ENCODE measurements at places on chromosomes 7 and 10.

DNA sequence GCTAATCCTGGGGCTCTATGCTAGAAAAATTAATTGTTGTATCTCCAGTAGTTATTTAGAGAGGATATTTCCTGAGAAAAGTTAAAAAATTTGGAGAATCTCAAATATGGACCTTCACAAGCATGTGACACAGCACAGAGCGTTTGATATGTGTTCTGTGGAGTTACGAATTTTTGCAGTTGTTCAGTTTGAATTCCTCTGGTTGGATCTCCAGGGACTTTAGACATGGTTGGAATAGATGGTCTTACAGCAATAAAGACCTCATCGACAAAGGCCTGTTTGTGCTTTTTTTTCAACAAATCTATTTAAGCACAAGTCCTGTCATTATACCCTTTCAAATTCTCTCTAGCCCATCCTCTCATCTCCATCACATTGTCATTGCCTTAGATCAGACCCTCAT lies 138.0 kb downstream of the TES start:
- DNase-seq, result no peak
- H3K36me3 ChIP-seq, result no peaks in the 10 kb centered on the region
- H3K27me3 ChIP-seq, result no peaks in the 10 kb centered on the region
- no peak overlapping the region for H3K4me3 ChIP-seq
- no peak overlapping the region for H3K27ac ChIP-seq

- no peak overlapping the region for H3K4me3 ChIP-seq
- peaks cover 50% of the 10 kb centered on the region for H3K36me3 ChIP-seq
- H3K4me1 ChIP-seq, result no peaks in the 10 kb centered on the region
- no peaks in the 10 kb centered on the region for H3K27me3 ChIP-seq
- H3K27ac ChIP-seq, result no peak overlapping the region
Measured at GRCh38 chr10:11993834-11994468, 48.7 kb downstream of the UPF2 start.

- H3K27ac ChIP-seq, result no peak overlapping the region
- DNase-seq, result no peak
- no peaks in the 10 kb centered on the region for H3K27me3 ChIP-seq
- no peak overlapping the region for H3K4me3 ChIP-seq
- H3K36me3 ChIP-seq, result no peaks in the 10 kb centered on the region
Measured at GRCh38 chr7:123633553-123633952, 22.1 kb upstream of the LMOD2 start.

DNA sequence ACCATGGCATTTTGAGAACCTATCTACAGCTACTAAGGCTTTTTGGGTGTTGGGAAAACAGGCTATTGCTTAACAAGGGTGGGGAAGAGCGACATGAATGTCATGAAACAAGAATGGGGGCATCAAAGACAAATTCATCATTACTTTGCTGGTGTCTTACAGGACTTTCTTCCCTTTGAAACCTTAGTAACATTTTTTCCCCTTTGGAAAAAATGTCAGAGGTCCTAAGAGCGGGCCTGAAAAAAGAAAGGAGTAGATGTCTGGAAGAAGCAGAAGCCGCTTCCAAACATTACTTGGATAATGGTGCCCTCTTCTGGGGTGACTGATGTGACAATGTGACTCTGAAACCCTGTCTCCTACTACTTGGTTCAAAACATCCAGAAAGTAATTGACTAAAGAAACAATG lies 3.8 kb upstream of the DDX50 start:
- H3K36me3 ChIP-seq, result no peaks in the 10 kb centered on the region
- H3K4me3 ChIP-seq, result no peak overlapping the region
- H3K4me1 ChIP-seq, result peaks cover 10% of the 10 kb centered on the region
- DNase-seq, result no peak

DNA sequence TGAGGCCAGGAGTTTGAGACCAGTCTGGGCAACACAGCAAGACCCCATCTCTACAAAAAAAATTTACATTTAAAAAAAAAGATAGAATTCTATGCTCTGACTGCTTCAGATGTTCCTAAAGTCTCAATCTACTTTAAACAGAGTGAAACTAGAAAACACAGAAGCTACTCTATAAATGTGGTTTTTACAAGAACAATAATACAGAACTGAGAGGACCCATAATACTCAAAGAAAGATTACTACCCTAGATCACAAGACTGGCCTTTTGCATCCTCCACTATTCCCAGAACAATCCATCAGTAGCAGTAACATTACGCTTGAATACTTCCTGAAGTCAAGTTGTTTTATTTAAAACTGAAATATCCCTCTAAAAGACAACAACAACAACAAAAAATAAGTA lies 119.4 kb downstream of the ZFAND4 start:
- no peak overlapping the region for H3K4me3 ChIP-seq
- H3K27ac ChIP-seq, result no peak overlapping the region
- H3K27me3 ChIP-seq, result no peaks in the 10 kb centered on the region
- H3K4me1 ChIP-seq, result no peaks in the 10 kb centered on the region
- H3K36me3 ChIP-seq, result peaks cover 5% of the 10 kb centered on the region

- no peaks in the 10 kb centered on the region for H3K36me3 ChIP-seq
- H3K4me1 ChIP-seq, result peaks cover 9% of the 10 kb centered on the region
- no peak for DNase-seq
- no peak within 1 kb of the TSS for H3K27ac ChIP-seq
Measured at GRCh38 chr7:45888185-45888992, at the start of gene IGFBP1. Gene IGFBP1 (plus strand): TSS chr7:45888488. CDS start chr7:45888653, 165 bp downstream.

- H3K4me1 ChIP-seq, result peaks cover 15% of the 10 kb centered on the region
- peak overlapping the region; percentile 79 for H3K27ac ChIP-seq
- no peaks in the 10 kb centered on the region for H3K27me3 ChIP-seq
Measured at GRCh38 chr10:7546385-7546967, 120.3 kb downstream of the ITIH5 start.

GRCh38 chr7:128240696-128241386 lies at the start of gene LEP:
Gene LEP (plus strand): TSS chr7:128241278. CDS start chr7:128252019, 10,741 bp downstream.
- DNase-seq, result no peak
- H3K4me3 ChIP-seq, result no peak within 1 kb of the TSS
- no peaks in the 10 kb centered on the region for H3K36me3 ChIP-seq
- H3K27me3 ChIP-seq, result peaks cover 22% of the 10 kb centered on the region

DNA sequence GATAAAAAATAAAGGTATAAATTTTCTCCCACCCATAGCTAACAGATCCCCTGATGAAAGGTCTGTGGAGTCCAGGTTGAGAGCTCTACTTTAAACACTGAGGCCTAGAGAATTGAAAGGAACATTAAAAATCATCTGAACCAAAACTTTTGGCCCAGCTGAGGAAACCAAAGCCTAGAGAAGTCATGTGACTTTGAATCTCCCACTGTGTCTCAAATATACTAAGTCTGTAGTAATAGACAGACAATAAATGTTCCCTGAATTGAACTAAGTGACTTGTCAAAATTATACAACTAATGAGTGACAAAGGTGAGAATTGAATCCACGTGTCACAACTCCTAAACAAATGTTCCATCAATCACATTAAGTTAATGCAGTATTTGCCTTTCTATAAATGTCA lies 5.7 kb downstream of the GBX1 start:
- no peak for DNase-seq
- H3K27me3 ChIP-seq, result peaks cover 67% of the 10 kb centered on the region
- no peaks in the 10 kb centered on the region for H3K36me3 ChIP-seq

DNA sequence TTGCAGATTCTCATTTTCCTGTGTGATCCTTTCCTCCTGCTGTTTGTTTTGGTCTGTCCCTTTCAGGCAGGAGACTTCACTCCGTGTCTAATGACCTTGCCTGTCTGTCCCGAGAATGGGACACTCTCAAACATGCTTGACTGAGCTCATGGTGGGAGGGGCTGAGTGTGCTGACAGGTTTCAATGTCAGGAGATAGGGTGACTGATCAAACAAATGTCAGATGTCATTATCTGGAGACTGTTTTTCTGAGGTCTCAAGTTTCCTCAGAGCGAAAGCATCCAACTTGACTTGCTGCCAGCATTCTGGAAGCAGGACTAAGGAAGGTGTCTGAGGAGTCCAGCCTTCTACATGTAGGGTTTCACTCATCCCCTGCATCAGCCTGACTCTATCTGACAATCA lies 228.8 kb upstream of the KIAA1217 start:
- H3K4me3 ChIP-seq, result no peak overlapping the region
- H3K4me1 ChIP-seq, result no peaks in the 10 kb centered on the region
- no peaks in the 10 kb centered on the region for H3K27me3 ChIP-seq
- no peak for DNase-seq
- H3K27ac ChIP-seq, result no peak overlapping the region

DNA sequence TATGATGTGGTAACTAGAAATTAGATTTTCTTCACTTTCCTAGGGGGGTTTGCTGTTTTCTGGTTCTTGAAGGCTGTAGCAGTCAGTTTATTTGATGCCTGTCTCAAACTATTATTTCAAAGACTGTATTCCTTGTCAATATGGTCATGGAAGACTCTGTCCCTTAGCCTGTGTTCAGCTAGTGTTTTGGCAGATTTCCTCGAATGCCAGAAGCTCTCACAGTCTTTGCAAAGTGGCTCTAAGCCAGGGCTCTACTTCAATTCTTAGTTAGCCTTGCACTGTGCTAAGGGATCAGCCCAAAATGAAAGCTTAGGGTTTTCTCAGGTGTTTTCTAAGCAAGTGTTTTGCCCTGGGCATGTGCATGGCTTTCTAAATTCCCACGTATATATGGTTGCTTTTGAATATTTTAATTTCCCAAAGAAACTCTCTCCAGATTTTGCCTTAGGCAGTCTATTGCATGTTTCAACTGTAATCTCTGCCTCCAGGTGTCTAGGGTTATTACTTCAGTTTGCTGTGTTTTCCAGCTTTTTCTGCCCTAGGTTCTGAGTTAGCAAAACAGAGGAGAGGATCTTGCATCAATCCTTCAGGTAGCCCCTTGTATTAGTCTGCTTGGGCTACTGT lies 7.2 kb upstream of the C1GALT1 start:
- peaks cover 13% of the 10 kb centered on the region for H3K4me1 ChIP-seq
- no peak overlapping the region for H3K4me3 ChIP-seq
- no peak for DNase-seq

- H3K27ac ChIP-seq, result no peak overlapping the region
- H3K36me3 ChIP-seq, result peaks cover 29% of the 10 kb centered on the region
- no peak for DNase-seq
- no peaks in the 10 kb centered on the region for H3K27me3 ChIP-seq
- H3K4me1 ChIP-seq, result no peaks in the 10 kb centered on the region
Measured at GRCh38 chr10:127386606-127387327, 162.3 kb upstream of the NPS start.
